Right lung (tissue), 10 donors: ENCODE measurements at places on chromosomes 12 and 14. TPM values are rescaled to one million over a fixed set of nuclear protein-coding genes. Genes with fewer than 3 reads are reported as not detected.

STXBP6 gene
- polyA plus RNA-seq: 46.1 TPM

SLC2A3 gene
- 38.5 TPM for polyA plus RNA-seq

IRF2BPL gene
- polyA plus RNA-seq: 49.4 TPM

CCDC196 gene
- not detected for polyA plus RNA-seq

KLRF1 gene
- 1.1 TPM for polyA plus RNA-seq

GRCh38 chr12:56029166-56029519 is 8.3 kb downstream of the IKZF4 start:
- no peak for DNase-seq

GRCh38 chr12:89162589-89163261 is 189.6 kb downstream of the DUSP6 start:
- DNase-seq: no peak

TAS2R42 gene
- polyA plus RNA-seq: not detected

DNA sequence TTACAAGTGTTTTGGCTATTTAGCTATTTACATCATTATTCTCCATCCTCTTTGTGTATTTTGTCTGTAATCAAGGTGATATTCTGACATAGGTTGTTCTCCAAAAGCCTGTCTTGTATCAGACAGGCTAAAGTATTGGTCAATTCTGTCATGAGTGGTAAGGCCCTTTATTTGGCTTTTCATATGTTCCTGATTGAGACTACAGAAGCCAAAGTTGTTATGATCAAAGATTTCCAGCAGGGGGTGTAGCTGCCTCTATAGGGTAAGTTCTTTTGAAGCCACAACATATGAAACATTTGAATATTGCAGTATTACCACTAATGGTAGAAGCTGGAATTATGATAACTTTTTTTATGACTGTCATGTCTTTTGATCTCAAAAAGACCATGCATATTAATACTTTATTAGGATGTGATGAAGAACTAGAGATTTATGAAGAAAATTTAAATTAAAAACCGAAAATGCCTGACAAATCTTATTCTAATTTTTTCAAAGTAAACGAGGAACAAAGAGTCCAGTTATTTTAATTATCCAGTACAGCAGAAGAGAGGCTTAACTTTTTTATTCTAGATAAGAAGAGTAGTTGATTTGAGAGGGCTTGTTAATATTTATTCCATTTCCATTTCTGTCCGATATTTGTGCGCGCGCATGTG is 3.4 kb upstream of the ARHGAP5 start:
- DNase-seq: peak; percentile 61

DNA sequence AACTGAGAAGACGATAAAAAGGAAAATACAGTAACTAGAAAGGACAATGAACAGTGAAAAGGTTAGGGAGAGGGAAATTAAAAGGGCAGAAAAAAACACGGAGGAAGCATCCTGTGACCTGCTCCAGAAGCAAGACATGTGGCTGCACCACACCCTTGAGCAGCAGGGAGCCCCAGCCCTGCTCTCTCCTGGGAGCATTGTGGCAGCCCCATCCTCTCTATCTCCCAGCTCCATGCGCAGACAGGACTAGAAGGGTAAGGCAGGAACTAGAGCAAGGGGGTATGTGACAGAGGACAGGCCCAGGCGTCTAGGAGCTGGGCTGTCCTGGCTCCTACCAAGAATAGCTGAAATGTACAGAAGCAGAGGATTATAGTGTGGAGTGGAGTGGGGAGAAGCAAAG is 38.6 kb upstream of the SMUG1 start:
- DNase-seq: no peak

RNFT2 gene
- polyA plus RNA-seq: 3.6 TPM

GRCh38 chr12:130522244-130522834 is 184.7 kb downstream of the PIWIL1 start:
- DNase-seq: no peak

SLC6A12 gene
- polyA plus RNA-seq: 1.3 TPM
